ENCODE measurements at places on chromosomes 1 and 21.

- DNase-seq: no peak
Observed at GRCh38 chr1:164953815-164954214, 394.8 kb downstream of the PBX1 start.

- DNase-seq: no peak
Observed at GRCh38 chr1:170530972-170531757, 801 bp upstream of the GORAB start.

DNA sequence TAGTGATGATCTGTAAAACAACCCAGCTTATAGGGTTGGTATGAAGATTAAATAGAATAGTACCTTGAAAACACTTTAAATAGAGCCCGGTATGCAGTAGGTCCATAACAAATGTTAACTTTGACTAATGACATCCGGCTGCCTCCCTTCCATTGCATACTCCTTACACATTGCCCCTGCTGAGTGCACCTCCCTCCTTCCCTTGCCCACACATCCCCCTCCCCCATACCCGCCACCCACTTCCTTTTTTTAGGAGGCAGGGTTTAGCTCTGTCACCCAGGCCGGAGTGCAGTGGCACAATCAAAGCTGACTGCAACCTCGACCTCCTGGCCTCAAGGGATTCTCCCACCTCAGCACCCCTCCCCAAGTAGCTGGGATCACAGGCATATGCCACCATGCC lies 24.4 kb upstream of the ZC3H12A start:
- no peak for DNase-seq

- no peak for DNase-seq
Observed at GRCh38 chr1:7110321-7110720, 325.1 kb downstream of the CAMTA1 start.

DNA sequence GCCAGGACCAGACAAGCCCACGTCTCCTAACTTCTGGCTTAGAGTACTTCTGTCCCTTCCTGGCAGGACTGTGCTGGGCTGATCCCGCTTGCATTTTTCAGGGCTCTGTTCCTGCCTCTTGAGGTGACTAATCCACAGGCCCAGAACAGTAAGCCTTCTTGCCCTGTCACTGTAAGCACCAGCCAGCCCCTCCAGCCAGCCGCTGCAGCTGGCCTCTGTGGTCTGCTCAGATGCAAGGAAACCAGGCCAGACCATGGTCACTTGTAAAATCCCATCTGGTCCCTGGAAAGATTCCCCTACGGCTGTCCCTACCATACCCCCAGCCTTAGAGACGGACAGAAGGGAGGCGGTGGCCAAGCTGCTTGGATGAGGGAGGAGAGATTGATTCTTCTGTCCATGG lies 74.2 kb downstream of the KIRREL1 start:
- no peak for DNase-seq

DNA sequence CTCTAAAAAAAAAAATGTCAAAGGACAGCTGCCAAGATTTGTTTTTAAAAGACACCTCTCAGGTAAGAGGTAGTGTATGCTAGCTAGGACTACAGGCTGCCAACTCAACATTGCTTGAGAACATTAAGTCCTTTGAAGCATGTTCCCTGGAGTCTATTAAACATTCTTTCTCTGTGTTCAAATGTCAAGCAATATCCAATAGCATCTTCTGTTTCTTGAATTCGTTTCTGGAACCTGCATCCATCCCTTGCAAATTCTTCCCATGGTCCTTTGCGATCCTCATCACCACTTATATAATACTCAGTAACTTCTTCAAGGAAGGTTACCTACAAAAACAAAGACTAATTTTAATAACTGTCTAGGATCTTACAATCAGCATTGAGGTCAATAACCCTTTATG lies 5.6 kb downstream of the PPP1R15B start:
- no peak for DNase-seq

DNA sequence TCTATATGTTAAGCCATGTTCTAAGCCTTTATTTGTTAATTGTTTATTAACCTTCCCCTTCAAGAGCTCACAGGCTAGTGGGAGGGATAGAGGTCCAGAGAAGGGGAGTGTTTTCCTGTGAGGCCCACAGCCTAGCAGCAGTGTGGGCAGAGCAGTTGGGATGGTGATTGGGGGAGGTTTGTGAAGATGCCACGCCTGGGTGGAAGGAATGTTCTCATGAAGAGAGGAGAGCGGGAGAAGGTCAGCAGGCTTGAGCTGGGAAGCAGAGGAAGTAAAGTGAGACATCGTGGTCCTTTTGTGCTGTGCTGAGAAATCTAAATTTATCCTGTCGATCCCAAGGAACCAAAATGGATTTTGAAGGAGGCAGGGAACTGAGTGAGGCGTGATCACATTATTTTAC lies 42.6 kb downstream of the TRAPPC10 start:
- DNase-seq: no peak

Measured in stimulated activated CD8-positive, alpha-beta memory T cell treated with anti-CD3 and anti-CD28 coated beads, Interleukin-7, amount 100 ng/mL, for 1 hour (primary cell).